ENCODE measurements at places on chromosomes 7 and 10.

- DNase-seq: no peak
Measured at GRCh38 chr10:121099592-121099991, 248.4 kb downstream of the WDR11 start.

GRCh38 chr7:94612661-94613060 lies 43.3 kb downstream of the SGCE start:
- no peak for DNase-seq

DNA sequence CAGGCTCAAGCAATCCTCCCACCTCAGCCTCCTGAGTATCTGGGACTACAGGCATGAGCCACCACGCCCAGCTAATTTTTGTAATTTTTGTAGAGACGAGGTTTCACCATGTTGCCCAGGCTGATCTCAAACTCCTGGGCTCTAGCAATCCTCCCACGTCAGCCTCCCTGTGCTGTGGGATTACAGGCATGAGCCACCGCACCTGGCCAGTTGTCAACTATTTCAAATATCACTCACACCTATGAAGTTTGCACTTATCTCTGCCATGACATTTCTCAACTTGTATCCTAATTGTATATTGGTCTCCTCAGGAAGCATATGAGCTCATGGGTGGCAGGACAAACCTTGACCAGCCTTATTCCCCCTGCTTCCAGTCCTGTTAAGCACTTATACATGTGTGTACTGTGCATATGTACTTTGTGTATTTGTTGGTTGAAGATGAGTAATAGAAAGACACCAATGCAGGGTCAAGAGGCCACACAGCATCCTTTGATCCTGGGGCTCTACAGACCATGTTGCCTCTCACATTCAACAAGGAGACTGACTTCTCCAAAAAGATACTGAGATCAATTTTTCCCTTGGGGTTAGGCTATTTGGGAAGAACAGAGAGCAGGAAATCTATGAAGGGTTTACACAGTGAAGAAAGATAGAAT lies 82.2 kb downstream of the SLC16A9 start:
- no peak for DNase-seq

GRCh38 chr7:142890874-142891485 lies 5.4 kb upstream of the TRPV6 start:
- DNase-seq: no peak

DNA sequence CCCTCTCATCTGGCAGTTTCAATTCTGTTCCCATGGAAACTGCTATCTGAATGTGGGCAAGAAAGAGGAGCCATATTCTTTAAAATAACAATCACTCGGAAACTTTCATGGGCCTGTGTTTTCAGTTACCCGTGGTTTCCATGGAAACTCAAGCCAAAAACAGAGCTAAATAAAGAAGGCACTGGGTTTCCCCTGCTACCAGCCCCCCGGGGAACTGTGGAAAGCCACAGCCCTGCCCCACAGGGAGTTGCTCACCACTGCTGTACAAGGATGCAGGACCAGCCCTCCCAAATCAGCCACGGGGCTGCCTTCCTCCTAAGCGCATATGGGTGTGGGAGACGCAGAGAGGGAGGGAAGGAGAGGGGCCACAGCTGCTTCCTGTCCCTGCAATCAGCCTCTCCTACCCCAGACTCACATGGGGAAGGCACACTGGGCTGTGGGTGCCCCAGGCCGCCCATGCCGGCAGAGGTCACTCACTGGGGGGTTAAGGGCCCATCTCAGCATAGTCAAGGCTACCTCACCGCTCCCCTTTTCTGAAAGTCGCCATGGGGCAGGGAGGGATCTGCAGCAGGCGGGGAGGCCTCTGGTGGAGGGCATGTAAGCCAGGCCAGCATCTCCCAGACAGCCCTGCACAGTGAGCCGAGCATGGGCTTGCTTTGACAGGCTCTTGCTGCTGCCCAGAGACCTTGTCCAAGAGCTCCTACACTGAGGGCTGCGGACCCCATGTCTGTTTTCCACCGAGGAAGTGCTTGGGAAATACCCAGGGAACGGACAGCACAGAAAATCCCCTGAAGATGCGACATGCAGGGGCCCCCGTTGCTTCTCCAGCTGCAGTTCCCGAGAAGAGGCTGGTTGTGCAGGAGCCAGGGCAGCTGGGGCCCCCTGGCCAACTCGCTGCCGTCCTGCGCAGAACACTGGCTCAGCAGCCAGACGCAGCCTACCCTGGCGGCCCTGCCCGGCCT lies 157.3 kb upstream of the PPP2R2D start:
- no peak for DNase-seq

Measured in large intestine (tissue), 12 donors.